GF-D8 (cell line): ENCODE measurements at places on chromosomes 13 and 19.

DNA sequence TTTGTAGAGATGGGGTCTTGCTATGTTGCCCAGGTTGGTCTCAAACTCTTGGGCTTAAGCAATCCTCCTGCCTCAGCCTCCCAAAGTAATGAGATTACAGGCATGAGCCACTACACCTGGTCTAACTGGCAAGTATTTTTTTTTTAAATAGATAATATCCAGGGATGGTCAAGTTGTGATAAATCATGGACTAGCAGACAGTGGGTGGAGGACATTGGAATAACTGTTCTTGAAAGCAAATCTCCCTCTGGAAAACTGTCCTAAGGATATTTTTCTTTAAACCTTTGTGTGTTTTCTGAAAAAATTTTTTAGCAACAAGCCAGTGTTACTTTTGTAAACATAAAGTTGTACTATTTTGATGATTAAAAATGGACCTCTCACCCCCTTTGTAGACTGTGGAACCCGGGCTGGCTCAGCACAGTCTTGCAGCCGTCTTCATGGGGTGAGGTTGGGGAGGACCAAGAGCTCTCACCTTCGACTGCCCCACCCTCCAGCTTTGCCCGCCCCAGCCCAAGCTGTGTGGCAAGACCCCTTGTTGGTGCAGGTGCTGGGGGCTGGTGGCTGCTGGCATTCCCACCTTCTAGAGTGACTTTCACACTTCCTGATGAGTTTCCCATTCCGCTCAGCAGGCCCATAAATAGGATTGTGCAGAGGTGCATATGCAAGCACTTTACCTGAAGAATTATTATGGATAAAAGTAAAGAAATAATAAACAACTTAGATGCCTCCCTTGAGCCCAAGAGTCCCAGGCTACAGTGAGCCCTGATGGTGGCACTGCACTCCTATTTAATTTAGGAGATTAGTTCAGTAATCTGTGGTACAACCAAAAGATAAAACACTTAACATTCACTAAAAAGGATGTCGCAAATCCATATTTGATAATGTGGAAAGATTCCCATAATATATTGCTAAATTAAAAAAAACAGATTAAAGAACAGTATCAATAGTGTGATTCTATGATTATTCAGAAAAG, 107.3 kb downstream of the GADD45B start:
- no peak for DNase-seq

GRCh38 chr13:48429886-48430285, 17.0 kb upstream of the LPAR6 start:
- no peak for DNase-seq

GRCh38 chr13:38970380-38971051, 20.1 kb downstream of the STOML3 start:
- DNase-seq, result no peak

GRCh38 chr13:67052550-67053490, 177.3 kb downstream of the PCDH9 start:
- DNase-seq, result no peak

GRCh38 chr19:30692879-30693503, 320.8 kb downstream of the ZNF536 start:
- DNase-seq, result no peak

- no peak for DNase-seq
These were observed 4.2 kb upstream of the JSRP1 start for GRCh38 chr19:2260341-2260805.

DNA sequence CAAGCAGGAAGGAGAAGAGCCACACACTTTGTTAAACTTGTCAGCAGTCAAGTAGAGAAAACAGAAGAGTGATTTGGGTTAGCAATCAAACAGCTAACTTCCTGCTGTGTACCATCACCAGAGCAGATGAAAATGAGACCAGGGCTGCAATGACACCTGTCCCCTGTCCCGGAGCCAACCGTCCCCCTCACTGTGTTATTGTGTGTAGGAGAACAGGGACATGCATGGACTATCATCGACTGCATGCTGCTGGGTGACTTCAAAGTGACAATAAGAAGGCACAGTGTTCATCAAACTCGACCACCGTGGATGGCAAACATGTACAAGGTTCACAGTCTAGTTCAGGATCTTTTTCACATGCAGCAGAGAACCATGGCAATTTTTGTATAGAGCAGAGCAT, 94.0 kb upstream of the SLC15A1 start:
- no peak for DNase-seq

- DNase-seq, result no peak
These were observed 25.7 kb downstream of the GPX4 start for GRCh38 chr19:1129535-1129934.

GRCh38 chr19:18978616-18979015, 37.6 kb upstream of the HOMER3 start:
- no peak for DNase-seq

DNA sequence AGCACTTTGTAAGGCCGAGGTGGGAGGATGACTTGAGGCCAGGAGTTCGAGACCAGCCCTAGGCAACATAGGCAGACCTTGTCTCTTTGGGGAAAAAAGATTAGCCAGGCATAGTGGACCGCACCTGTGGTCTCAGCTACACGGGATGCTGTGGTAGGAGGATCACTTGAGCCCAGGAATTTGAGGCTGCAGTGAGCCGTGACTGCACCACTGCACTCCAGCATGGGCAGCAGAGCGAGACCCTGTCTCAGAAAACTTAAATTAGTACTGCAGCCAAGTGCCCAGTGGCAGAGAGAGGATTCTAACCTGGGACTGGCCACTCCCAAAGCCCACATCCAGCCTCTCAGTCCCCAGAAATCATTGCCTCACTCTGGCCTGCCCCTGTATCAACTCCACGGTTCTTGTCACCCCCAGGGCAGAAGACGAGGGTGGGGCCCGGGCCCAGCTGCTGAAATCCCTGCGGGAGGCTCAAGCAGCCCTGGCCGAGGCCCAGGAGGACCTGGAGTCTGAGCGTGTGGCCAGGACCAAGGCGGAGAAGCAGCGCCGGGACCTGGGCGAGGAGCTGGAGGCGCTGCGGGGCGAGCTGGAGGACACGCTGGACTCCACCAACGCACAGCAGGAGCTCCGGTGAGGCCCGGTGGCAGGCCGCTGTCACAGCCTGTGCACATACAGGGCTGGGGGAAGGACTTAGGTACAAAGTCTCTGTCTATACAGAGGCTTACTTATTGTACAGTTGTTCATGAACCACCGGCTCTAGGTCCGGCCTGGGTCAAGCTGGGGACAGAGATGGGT, 53.4 kb downstream of the KCNC3 start:
- no peak for DNase-seq

GRCh38 chr19:38324431-38324830, 4.8 kb downstream of the KCNK6 start:
- DNase-seq, result no peak

GRCh38 chr19:38862321-38863059, 12.7 kb upstream of the HNRNPL start:
- peak; percentile 84 for DNase-seq

DNA sequence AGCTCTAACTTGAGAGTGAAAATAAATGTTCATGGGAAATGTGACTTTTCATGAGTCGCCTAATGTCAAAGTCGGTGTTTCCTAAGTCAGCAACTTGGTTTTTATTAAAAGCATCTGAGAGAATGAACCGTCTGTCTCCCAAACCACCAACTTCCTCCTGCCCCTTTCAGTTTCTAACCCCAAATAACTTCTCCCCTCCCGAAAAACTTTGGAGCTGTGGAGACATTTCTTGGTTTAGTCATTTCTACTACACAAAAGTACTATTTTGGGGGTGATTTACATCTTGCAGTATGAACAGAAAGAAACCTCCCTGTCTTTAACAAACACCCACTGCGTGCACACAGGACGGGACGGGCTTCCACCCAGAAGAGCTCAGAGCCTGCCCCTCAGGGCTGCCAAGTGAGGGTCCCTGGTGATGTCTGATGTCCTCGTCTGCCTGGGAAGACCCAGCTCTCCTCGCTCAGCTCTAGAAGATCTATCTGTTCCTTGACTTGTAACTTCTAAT, 65.0 kb downstream of the RASA3 start:
- DNase-seq, result peak; percentile 52

- peak; percentile 54 for DNase-seq
These were observed 6.7 kb downstream of the TM9SF2 start for GRCh38 chr13:99507986-99508385.

GRCh38 chr19:1610579-1610978, 5.3 kb upstream of the UQCR11 start:
- no peak for DNase-seq

- DNase-seq, result no peak
These were observed 79.6 kb upstream of the DOCK9 start for GRCh38 chr13:99057310-99057975.

DNA sequence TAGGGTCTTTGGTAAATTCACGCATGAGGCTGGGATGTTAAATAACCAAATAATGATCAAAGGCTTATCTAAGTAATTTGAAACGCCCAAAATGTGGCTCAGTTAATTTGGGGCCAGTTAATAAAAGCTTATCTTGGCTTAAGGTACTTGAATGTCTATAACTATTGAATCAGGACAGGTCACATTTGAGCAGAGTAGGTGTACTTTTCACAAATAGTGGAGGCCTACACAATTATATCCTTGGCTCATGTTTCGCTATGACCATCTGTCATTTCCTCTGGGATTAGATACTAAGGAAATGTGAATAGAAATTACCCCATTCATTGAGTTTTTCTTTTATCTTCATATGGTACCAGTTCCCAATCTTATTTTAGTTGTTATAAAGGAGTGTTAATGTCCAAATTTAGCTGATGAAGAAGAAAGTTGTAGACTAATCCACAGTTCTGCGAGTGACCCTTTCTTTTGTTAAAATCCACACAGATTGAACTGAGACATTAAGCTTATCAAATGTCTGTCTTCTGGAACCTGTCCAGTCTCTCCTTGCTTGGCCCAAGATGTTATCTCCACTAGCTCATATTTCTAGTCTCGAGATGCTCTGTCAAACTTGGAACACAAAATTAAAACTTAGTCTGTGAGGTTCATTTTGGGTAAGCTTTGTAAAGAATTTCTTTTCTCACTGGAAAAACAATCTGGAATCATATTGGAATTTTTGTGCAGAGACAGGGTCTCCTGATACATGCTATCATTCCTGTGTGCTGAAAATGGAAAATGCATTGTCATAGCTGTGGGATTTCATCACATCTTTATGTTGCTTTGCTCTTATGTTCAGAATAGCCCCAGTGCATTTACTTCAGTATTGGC, 31.0 kb downstream of the SLAIN1 start:
- no peak for DNase-seq

DNA sequence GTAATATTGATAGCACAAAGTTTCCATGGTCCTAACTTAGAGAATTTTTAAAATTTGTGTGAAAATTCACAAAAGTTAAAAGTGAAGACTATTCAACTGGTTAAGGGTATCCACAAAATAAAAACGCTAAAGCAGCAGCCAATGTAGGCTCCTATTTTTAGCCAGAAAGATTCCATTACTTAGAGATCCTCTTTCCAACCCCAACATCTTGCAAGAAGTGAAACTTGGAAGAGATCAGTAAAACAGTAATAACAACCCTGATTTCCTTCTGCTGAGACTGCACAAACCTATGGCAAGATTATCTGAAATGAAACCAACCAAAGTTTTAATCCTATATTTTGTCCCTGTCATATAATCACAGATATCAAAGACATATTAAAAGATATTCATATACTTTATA, 8.5 kb downstream of the TBC1D4 start:
- DNase-seq, result no peak

DNA sequence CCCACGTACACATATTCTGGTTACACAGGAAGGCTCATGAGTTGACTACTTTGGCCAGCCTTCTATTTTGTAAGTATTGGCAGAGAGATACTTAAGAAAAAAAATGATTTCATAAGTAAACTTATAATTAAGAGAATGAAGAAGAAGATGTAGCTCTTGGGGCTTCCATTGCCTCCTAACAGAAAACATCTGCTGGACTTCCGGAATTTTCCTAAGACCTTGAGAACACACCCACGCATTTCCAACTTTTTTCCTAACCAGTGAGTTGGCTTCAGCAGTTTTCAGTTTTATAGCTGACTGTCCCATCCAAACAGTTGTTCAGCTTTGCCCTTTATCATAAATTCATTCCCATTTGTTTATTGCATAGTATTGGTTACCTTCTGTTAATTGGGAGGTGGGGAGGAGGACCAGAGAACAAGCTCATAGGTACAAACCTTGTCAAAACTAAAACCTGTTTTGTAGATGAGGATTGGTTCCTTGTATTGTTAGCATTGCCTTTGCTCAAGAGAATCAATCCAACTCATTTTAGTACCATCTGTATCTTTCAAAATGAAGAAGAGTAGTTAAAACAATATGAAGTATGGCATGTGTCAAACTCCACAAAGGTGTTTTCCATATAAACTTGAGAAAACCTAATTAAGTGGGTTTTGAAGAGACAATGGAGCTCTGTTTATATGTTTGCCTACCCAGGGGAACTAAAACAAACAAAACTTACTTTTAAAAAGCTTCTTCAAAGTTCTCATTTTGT, 93.9 kb downstream of the COL4A2 start:
- DNase-seq, result no peak

DNA sequence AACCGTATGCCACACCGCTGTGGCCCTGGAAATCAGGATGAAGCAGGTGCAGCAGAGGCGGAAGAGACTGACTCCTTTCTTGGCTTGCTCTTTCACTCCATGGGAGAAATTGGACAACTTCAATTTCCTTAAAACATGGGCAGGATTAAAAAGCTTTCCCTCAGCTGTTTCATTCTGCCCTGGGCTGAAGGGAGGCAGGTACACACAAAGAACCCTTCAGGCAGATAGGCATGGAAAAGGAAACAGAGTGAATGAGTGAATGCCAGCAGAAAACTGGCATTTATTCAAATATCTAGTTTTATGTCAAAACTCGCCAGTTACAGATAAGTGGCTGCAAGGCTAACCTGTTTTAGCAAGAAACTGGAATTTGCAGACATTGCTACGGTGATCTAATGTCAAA, 71.0 kb upstream of the SLC15A1 start:
- no peak for DNase-seq

- no peak for DNase-seq
These were observed 381.1 kb downstream of the FGF14 start for GRCh38 chr13:102020611-102021216.

DNA sequence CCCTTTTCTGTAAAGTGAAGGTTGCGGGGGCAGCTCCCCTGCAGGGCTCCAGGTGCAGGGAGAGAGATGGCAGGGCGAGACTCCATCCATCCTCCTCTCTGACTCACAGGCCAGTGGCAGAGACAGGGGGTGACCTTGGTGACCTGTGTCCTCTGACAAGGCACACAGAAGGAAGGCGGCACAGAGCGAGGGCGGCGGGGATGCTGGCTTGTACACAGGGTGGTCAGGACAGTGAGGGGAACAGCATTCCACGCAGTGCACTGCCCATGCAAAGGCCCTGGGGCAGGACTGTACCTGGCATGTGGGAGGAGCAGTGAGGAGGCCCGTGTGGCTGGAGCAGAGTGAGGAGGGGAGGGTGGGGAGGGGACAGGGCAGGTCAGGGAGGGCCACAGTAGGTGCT, 7.7 kb downstream of the NDUFA11 start:
- no peak for DNase-seq
